ENCODE measurements at places on chromosomes 2 and 18.

DNA sequence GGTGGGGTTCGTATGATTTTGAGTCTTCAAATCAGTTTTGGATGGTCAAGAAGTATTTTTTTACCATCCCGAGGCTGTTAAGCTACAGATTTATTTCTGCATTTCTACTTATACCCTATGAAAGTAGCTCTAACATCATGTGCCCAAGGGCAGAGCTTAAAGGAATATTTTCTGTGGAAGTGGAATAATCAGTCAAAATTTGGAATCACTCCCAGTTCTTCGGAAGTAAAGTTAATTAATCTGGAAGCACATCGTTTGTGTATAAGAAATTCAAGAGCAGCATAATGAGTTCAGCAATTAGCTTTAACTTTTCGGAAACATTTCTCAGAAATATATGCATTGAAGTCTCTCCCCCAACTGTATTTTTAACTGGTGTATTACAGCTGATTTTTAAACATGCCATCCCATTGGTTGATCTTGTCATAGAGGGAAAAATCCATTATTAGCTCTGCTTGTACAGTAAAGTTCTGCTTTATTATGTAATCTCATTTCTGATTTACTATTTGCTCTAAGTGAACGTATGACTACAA, 510.1 kb downstream of the DCC start:
- DNase-seq: no peak

- DNase-seq: no peak
Measured at GRCh38 chr2:233498126-233498525, 68.5 kb downstream of the USP40 start.

DNA sequence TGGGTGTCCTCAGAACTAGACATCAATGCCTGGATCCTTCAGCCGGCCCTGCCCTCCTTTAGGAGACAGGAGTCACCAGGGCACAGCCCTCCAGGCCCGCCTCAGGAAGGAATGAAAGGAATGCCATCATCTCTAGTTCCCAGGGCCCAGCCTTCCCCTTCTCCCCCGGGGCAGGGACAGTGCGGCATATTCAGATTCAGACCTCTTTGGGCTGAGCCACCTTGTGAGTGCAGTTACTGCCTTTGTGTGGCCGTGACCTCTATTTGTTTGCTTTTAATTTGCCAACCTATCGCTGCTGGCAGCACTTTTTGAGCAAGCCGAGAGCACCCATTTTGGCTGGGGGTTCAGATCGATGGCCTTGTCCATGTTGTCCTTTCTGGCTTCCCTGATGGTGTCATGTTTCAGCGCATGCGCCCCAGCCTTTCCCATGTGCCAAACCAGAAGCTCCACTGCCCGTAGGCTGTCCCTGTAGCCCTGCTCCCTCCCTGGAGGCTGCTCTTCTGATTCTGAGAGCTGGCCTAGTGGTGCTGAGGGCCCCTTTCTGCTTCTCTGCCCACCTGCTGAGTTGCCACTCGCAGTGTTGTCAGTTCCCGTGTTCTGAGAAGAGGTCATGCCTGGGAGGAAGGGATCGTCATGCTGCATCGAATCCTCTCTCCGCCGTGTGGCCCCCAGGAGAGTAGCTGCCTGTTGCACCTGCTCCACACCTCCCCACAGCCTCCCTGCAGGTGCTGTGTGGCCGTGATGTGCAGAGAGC, 10.9 kb downstream of the ANKRD23 start:
- DNase-seq: no peak

- peak; percentile 22 for DNase-seq
Measured at GRCh38 chr2:161239326-161240109, 68.7 kb upstream of the PSMD14 start.

DNA sequence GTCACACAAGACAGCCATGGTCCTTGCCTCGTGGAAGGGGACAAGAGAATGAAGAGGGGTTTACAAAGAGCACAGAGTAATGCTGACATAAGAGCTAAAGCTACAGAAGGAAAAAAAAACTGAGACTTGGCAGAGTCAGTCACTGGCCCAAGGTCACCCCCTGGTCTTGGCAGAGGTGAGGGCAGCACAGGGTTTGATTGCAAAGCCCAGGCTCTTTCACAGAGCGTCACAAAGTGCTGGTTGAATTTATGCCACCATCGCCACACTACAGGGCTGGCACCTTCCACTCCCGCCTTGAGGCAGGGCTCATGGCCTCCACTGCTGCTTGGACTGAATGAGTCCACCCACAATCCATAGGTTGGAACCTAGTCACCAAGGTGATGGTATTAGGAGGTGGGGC, 190.2 kb downstream of the INHBB start:
- no peak for DNase-seq

- no peak for DNase-seq
Measured at GRCh38 chr2:105777031-105777482, 32.3 kb downstream of the NCK2 start.

GRCh38 chr18:11828786-11829432, 22.3 kb upstream of the CHMP1B start:
- DNase-seq: no peak

- no peak for DNase-seq
Measured at GRCh38 chr2:6398421-6398820, 467.3 kb downstream of the CMPK2 start.

- DNase-seq: no peak
Measured at GRCh38 chr2:44736270-44736942, 205.1 kb upstream of the SIX3 start.

DNA sequence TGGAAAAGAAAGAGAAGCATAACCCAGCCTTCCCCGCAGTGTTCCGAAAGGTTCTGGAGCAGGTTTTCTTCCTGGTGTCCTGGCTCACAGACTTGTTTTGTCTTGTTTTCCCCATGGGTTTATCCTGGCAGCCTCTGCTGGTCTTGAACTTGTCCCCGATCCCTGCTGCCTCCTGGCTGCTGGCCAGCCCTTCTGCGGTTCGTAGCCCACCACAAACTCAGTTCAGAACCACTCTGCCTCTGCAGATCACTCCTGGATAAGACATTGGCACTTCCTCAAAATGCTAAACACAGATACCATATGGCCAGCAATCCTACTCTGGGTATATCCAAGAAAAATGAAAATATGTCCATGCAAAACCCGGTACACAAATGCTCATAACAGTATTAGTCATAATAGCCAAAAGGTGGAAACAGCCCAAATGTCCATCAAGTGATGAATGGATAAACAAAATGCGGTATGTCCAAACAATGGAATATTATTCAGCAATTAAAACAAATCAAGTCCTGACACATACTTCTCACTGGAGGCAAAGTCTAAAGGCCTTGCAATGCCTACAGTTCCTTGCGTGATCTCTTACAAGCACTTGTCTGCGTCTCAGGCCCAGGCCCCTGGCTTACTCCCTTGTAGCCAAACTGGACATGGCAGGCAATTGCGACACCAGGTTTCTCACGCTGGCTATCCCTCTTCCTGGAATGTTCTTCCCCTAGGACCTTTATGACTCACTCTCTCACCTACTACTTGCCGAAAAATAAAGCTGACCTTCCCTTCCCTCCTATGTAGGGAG, 28.0 kb upstream of the ARHGEF4 start:
- DNase-seq: no peak

- no peak for DNase-seq
Measured at GRCh38 chr2:52396836-52397235, 1364.9 kb upstream of the NRXN1 start.

- no peak for DNase-seq
Measured at GRCh38 chr2:112836695-112837117, at the start of gene IL1B. TSS of gene IL1B (minus strand) at chr2:112836779. CDS start at chr2:112836229, 550 bp downstream.

DNA sequence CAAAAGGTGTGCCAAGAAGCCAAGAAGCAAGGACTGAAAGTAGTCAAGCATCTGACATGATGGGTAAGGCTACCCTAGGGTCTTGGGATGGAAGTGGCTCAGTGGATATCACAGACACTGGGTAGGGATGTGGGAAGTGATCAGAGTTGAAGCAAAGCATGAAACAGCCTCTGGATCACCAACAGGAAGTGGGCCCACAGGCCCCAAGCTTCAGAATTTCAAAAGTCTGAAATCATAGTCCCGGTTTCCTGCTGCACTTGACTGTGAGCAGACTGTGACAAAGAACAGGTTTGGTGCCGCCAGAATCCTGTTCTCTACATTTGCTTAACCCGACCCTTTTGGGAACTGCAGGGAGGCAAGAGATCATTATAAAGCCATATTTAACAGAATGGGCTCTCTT, 57.4 kb downstream of the SP100 start:
- DNase-seq: no peak

- DNase-seq: no peak
Measured at GRCh38 chr2:173132531-173132930, 56.9 kb downstream of the MAP3K20 start.

DNA sequence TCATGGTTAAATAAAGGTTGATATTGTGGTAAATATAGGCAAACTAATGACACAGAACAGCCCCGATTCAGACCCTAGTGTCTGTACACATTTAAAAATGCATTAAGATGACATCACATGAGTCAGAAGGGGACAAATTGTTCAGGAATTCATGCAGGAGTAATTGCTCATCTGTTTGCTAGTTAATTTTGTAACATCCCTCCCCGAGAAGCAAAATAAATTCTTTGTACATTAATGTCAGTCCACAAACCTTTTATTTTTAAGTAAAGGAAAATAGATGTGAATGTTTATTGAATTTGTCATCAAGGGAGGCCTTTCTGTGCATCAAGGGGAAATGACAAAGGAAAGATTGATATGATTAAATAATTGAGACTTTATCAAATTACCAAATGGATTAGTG, 69.9 kb downstream of the SH3BP4 start:
- no peak for DNase-seq

GRCh38 chr18:48667276-48668254, 128.7 kb downstream of the CTIF start:
- DNase-seq: peak; percentile 82

DNA sequence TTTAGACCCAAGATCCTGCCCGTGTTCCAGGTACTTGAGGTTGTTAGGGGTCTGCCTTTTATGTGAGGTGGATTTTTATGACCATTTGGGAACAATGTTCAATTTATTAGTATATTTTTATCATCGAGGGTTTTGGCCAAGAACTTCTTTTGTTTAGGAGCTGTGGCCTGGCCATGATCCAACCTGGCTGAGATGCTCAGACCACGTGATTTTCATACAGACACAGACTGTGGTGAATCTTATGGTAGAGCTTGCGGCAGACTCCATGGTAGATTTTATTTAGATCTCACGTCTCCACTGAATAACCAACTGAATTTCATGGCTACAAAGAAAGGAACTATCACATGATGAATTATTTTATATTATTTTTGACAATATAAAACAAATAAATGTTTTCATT, 405.5 kb upstream of the VWC2L start:
- peak; percentile 13 for DNase-seq

DNA sequence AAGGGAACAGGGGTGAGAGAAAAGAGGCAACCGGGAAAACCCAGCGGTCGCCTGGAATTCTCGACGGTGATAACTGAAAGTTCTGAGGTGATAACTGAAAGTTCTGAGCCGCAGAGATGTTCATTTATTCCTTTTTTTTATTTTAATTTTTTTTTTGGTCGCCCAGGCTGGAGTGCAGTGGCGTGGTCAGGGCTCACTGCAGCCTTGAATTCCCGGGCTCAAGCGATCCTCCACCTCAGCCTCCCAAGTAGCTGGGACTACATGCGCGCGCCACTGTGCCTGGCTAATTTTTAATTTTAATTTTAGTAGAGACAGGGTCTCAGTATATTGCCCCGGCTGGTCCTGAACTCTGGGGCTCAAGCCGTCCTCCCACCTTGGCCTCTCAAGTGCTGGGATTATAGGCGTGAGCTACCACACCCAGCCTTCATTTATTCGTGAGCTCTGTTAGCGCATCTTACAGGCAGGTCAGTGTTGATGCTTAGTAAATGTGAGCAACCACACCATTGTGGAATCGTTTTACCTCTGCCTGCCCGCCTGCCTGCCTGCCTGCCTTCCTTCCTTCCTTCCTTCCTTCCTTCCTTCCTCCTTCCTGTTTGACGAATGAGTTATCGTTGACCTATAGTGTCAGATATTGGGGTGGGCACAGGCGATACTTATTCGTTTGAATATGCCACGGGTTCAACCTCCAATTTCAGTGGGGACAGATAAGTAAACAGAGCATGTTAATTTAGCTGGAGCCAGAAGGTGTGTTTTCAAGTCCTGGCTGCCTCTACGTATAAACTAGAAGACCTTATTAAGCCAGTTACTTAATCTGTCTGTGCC, 557 bp upstream of the E2F6 start:
- no peak for DNase-seq

DNA sequence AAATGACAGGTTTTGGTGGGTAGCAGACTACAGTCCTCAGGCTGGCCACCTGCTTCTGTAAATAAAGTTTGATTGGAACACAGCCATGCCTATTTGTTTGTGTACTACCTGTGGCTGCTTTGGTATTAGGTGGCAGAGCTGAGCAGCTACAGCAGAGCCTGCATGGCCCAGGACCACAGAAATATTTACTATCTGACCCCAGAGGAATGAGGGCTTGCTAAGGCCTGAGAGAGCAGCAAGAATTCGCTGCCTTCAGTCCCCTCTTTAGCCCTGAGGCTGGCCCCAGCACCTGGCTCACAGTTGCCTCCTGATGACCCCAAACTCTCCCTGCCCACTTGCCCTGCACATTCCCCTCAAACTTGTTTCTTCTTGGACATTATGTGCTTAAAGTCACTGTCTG, 32.5 kb downstream of the POLR1A start:
- DNase-seq: no peak

DNA sequence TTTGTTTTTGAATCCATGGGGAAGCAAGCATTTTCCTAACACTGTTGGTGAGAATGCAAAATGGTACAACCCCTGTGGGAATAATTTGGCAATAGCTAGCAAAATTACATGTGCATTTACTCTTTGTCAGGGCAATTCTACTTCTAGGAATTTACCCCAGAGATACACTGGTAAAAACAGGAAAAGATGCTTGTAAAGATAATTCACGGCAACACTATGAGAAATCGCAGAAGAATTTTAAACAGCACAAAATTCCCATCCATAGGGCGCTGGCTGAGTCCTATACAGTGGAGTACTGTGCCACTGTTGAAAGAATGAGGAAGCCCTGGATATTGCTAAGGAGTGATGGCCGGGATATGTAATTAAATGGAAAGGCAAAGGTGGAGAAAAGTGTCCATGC, 75.8 kb downstream of the DGKD start:
- no peak for DNase-seq

DNA sequence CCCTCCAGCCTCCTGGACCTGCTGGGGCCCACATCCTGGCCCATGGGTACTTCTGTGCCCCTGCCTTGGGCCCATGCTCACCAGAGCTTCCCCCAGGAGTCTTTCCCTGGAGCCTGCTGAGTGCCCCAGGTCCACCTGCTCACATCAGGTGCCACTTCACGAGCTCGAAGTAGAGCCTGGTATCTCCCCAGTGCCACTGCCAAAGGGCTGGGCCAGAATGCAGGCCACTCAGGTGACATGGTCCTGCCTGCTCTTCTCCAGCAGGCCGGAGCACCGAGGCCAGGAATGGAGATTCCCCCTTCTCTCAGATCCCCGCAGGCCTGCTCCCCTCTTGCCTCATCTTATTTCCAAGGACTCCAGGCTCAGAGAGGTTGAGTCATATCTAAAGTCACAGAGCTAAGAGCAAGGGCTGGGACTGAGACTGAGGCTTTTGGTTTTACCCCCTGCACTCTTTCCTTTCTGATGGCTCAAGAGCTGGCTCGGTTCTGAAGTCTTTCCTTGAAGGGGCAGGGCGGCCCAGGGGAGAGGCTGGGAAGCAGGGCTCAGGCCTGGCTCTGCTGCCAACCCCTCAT, 79.2 kb downstream of the HS1BP3 start:
- DNase-seq: no peak

- no peak for DNase-seq
Measured at GRCh38 chr2:162014751-162015150, 59.3 kb downstream of the DPP4 start.
